ENCODE measurements at places on chromosomes 12 and 14.

- DNase-seq: no peak
Observed at GRCh38 chr12:130711756-130712155, 4.3 kb downstream of the RIMBP2 start.

- DNase-seq: no peak
Observed at GRCh38 chr12:113058553-113058952, 2.0 kb downstream of the DTX1 start.

DNA sequence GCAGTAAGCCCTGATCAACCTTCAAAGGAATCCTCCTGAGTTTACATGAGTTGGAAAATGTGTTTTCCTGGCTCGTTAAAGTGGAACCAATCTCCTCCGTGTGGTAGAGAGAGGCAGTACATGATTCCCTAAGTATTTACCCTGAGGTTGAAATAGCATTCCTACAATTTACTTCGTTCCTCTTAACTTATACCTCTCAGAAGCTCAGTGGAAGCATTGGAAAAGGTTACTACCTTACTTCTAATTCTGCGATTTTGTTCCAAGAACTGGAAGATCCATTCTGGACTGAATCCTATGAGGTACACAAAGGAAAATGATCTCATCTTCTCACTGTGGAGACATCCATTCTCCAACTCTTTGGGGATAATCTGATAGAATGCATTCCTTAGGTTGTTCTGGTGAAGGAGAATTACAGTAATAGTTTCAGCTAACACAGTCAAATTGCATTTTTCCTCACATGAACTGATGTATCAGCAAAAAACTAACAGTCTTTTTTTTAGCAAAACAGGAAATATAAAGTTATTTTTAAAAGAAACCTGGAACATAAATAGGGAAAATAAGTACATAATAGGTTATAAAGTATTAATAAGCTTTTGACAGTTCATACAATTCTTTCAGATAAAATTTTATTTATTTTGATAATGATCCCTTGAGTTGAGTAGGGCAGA is 475.6 kb downstream of the PDZRN4 start:
- DNase-seq: no peak

DNA sequence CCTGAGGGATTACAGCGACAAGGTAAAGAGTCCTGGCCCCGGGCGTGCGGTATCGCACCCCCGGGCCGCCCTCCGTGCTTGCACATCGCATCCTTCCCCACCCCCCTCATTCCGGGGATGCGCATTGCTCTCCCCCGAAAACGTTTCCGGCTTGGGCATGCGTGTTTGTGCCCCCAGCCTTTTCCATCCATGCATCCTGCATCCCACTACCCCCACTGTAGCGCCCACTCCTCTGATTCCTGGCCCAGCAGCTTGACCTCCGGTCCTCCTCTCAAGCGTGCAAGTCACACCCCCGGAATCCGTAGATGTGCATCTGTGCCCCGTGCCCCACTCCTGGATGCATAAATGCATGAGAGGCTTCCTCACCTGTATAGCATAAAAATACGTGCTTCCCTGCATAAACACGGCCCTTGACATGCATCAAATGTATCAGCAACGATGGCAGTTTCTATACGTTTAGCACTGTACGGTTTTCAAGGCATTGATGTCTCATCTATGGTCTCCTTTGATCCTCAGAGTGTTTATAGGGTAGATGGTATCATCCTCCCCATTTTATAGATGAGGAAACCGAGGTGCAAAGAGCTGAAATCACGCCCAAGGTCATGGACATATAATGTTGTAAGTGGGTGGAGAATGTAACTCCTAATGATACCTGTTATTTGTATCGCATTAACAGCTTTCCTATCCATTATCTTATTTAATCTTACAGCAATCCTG is 484 bp downstream of the RIC8B start:
- no peak for DNase-seq

DNA sequence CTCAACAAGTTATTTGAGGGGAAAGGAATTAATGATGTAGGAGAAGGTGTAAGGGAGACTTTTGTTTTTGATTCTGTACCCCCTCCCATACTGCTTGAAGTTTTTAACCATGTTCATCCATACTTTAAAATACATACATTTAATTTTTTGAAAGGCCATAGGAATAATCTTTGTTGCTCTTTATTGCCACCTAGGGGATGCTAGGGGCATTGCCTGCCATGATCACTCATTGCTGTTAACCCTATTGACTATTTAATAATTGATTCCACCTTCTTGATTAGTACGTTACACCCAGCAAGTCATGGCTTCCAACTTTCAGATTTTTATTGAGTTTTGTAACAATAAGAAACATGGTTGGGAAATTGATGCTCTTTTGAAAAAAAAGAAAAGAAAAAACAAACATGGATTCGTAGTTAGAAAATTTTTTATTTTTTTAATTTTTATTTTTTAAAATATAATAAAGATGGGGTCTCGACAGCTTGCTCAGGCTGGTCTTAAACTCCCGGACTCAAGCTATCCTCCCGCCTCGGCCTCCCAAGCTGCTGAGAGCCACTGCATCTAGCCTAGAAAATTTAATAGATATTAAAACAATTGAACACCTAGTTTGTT is 8.5 kb upstream of the PRKAB1 start:
- DNase-seq: no peak

DNA sequence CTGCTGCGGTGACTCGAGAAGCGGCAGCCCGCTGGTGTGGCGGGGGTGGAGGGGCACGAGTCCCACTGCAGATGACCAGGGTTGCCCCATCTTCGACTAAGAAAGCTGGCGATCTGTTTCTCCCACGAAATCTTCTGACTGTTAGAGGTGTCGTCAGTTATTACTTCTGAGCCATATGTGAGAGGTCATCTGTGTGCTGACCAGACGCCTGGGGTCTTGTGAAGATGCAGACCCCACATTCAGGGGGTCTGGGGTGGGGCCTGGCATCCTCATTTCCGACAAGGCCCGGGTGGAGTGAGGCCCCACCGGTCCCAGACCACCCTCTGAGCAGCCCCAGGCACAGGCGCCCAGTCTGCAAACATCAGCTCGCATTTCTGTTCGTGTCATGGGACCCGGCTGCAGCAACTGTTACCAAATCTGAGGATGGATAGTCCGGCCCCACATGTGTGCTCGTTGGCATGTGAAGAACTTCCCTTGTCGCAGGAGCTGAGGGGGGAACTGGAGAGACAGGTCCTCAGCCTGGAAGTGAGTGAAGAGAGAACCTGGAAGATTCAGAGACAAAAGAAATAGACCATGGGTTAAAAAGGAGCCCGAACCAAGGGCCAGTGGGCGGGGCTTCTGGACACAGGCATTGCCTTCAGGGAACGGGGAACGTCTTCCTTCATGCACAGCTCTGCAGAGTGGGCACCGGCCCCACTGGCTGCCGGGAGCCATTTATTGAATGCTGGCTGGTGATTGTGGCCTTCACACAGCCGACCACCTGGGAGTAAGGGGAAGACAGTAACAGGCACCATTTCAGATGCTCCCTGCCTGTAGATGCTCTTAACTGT is 135.2 kb downstream of the ADGRD1 start:
- DNase-seq: no peak

DNA sequence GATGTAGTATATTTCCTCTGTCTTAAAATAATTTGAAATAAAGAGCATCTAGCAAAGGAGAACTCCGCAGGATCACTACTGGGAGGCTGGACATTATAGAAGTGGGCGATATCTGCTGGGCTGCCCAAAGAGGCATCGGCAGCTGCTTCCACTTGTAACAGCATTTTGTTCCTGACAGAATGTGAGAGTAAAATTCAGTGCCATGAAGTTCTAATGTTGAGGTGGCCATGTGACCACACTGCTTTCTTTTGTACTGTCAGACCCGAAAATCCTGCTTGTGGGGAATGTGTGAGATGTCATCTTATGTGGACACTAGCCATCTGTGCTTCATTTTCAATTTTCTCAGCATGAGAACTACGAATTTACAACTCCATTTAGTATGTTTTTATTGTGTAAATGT is 151.9 kb downstream of the ACSS3 start:
- no peak for DNase-seq

- DNase-seq: no peak
Observed at GRCh38 chr12:49330032-49330619, 6.9 kb downstream of the C1QL4 start.

- DNase-seq: no peak
Observed at GRCh38 chr12:51819736-51820525, 28.6 kb downstream of the FIGNL2 start.

DNA sequence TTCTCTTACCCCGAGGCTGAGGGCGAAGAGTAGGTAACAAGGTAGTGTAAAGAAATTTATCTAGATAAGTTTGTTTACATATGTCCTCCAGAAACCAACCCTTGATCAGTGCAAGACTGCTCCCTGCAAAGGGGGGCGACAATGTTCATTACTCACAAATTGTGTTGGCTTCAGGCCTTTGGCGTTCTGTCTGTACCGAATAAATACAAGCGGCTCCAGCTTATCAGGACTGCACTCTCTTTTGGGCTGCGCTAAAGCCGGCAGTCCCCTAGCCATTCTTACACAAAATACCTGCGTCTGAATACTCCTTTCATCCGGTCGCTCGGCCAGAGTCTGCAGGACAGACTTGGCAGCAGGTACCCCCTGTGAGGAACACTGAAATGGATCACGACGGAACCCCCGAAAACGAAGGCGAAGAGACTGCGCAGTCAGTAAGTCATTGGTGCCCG is 116.4 kb downstream of the PPHLN1 start:
- DNase-seq: no peak

- DNase-seq: no peak
Observed at GRCh38 chr14:64684091-64684490, 20.1 kb upstream of the PLEKHG3 start.

DNA sequence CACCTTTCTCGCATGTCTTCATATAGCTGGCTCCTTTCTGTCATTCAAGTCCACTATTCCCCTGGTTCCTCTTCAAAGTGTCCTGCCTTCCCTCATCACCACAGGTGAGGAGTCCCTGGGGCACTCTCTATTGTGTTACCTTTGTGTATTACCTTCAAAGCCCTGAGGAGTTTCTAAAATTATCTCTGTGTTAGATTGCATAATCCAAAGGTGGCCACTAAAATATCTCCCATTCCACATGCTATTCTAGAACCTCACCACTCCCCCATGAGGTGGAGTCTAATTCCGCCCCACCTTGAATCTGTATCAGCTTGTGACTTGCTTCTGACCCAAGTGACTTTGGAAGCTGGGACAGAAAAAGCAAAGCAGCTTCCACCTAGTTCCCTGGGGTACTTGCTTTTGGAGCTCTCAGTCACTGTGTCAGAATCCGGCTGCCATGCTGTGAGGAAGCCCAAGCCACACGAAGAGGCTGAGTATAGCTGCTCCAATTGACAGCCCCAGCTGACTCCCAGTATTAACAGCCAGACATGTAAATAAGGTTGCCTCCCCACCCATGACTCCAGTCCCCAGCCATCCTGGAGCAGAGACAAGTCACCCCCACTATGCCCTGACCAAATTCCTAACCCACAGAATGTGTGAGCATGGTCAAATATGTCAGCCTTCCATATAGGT is 6.8 kb downstream of the HRK start:
- DNase-seq: no peak

DNA sequence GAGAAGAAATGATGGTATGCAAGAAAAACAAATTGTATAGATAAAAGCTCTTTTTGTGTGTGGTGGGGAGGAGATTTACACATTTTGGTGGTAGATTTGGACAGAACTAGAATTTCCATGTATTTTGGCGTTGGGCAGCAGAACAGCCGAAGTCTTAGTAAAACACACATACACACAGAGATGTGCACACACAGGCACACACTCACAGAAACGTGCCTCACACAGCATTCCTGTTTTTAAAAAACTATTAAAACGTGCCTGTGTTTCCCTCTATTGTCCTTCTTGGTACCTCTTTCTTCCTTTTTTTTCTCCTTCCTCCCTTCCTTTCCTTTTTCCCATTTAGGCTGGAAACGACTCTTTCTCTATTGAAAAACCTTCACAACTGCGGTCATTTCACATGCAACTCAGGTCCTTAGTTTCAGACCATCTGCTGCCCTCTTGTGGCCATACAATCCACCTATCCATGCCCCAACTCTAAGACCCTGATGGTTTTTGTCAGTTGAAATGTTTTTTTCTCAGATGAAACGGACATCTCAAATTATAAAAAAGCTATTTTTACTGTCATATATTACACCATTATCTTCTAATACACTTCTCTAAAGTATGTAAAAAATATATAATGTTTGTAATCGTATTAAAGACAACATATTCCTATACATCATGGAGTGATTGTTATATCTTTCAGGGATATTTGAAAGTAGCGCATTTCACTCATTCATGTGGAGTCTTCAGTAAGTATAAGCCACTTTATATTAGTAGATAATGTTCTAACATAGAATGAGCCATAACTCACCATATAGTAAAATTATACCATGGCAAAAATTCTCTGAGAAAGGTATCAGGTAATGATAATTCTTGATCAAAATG is 386.7 kb upstream of the NOVA1 start:
- peak; percentile 29 for DNase-seq

DNA sequence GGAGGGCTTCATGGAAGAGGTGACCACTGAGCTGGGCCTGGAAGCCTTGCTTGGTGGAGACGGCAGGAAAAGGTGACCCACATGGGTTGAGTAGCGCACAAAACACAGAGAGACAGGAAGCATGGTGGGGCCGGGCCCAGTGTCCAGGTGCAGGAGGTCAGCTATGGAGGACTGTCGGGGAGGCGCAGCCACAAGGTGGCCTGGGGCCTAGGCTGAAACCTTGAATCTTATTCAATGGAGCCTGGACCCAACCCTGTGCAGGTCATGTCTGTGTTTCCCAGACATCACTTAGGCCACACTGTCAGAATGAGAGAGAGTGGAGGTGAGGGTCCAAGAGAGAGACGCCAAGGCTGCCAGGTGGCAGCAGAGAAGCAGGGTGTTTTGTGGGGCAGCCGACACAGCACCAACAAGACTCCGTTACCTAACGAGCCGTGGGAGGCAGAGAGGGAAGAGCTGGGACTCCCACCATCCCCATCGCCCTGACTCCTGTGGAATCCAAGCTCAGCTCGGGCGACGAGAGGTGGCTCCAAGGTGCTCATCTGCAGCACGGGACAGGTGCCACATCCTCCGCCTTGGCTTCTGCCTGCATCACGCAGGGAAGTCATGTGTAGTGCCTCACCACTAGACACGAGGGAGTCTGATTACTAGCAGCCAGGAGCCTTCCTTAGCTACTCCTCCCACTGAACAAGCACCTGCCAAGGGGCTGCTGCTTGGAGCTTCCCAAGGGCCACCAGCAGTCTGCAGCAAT is 38.7 kb downstream of the DEGS2 start:
- no peak for DNase-seq

- DNase-seq: no peak
Observed at GRCh38 chr14:32468955-32469354, 139.9 kb downstream of the AKAP6 start.

GRCh38 chr12:77485961-77486854 is 344.5 kb upstream of the NAV3 start:
- no peak for DNase-seq

- DNase-seq: no peak
Observed at GRCh38 chr12:109289551-109289950, 19.5 kb downstream of the FOXN4 start.

GRCh38 chr12:127640181-127640886 is 626.6 kb upstream of the TMEM132C start:
- DNase-seq: no peak

GRCh38 chr12:120914794-120915193 is 10.6 kb upstream of the SPPL3 start:
- no peak for DNase-seq

- no peak for DNase-seq
Observed at GRCh38 chr14:105844810-105845724, 318.7 kb downstream of the TMEM121 start.

GRCh38 chr14:96905825-96906224 is 108.6 kb downstream of the VRK1 start:
- no peak for DNase-seq

- DNase-seq: no peak
Observed at GRCh38 chr12:80941916-80942315, 4.2 kb upstream of the LIN7A start.

Data from NCI-H1930 (cell line).